ENCODE measurements at places on chromosomes 5 and 9.

DNA sequence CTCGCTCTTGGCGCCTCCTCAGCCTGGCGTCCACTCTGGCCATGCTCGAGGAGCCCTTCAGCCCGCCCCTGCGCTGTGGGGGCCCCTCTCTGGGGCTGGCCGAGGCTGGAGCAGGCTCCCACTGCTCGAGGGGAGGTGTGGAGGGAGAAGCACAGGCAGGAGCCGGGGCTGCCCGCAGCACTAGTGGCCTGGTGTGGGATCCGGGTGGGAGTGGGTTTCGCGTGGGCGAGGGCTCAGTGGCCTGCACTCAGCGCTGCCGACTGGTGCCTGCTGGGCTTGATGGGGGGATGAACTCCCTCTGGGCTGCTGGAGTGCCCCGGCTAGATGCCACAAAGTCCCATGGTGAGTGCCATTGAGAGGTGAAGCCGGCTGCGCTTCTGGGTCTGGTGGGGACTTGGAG lies 4.4 kb upstream of the HSPA4 start:
- DNase-seq = no peak

DNA sequence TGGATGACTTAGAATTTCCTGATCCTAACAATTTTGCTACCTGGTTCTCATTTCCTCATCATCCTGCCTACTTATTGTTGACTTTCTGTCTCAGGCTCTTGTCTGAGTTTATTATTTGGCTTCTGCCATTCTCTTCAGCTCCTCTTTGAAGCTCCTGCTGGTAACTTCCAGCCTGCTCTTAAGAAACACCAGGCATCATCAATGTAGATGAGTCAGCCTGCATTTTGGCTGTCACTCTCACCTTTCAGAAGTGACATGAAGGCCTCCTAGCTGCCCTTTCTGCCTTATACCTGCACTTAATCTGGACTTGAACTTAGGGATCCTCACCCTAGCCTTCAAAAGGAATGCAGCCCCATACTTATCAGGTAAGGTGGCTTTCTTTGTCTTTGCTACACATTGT lies 551.8 kb upstream of the ZNF608 start:
- no peak for DNase-seq

GRCh38 chr5:159702826-159703225 lies 213.5 kb upstream of the ADRA1B start:
- DNase-seq = no peak

DNA sequence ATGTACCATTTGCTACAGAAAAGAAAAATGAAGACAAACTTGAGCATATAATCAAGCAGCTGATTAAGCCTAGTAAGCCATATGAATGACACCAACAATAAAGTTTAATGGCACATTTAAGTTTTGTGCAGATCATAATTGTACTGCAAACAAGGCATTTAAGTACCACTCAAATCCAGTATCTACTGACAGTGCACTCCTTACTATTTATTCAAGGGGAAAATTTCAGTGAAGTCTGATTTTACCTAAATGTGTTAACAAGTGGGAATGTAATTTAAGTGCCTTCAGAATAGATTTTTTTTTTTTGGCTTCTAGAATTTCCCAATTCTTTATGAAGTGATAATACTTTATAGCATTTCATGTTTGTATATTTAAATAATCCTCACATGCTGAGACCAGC lies 341.0 kb upstream of the POU5F2 start:
- no peak for DNase-seq

DNA sequence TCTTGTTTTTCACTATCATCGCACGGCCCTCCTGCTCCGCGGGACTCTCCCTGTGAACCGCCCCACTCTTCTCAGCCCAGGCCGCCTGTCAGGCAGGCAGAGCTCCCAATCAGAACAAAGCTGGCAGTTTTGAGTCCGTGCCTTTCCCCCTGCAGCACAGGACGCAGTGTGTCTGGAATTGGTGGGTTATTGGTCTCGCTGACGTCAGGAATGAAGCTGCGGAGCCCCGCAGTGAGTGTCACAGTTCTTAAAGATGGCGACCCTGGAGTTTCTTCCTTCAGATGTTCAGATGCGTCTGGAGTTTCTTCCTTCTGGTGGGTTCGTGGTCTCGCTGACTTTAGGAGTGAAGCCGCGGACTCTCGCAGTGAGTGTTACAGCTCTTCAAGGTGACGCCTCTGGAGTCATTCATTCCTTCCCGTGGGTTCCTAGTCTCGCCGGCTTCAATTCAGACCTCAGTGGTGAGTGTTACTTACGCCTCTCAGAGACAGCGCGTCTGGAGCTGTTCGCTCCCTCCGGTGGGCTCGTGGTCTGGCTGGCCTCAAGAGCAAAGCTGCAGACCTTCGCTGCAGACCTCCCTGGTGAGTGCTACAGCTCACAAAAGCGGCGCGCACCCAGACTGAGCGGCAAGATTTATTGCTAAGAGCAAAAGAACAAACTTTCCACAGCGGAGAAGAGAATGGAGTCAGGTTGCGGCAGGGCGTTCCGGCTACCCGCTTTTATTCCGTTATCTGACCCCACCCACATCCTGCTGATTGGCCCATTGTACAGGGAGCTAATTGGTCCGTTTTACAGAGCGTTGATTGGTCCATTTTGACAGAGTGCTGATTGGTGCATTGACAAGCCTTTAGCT lies 7.4 kb downstream of the ZDHHC11B start:
- DNase-seq = no peak

GRCh38 chr9:16329671-16330113 lies 540.8 kb downstream of the BNC2 start:
- DNase-seq = no peak

DNA sequence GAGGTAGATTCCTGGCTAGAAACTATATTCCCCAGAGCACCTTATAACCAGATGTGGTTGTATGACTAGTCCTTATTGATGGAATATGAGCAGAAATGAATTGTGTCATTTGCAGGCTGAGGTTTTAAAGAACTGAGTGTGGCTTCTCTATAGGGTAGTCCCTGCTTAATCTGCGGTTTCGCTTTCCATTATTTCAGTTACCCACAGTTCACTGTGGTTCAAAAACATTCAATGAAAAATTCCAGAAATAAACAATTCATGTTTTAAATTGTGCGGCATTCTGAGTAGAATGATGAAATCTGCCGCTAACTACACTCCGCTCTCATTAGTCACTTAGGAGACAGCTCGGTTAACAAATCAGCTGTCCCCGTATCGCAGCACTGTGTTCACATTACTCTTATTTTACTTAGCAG lies 65.1 kb downstream of the ANKRD55 start:
- DNase-seq = no peak

DNA sequence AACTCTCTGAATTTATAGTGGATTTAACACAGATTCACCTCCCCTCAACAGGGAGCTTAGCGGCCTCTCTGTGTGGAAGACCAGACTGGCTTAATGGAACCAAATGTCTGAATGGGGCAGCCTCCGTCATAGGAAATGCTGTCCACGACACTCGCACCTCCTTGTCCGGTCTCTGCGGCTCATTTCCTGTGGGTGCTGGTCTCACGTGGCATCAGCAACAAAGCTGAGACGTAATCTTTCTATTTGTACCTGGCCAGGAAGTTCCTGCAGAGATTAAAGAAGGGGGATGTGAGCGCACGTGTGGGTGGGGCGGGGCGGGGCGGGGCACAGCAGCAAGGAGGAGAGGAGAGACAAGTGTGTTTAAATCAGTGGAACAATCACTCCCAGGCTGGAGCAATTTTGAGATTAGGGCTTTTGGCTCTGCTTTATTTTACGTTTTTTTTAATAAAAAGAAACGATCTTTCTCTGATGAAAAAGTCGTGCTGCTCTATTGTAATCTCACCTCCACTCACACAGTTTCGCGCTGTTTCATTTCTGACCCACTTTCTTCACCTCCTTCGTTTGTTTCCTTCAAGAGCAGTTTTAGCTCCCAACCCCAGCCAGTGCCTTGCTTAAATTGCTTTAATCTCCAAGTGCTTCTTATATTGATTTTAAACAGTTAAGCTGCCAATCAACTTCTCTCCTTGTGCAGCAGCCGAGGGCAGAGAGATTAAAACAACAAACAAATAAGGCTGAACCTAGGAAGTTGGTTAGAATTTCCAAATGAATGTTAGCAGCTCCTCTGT lies 132.2 kb upstream of the ASTN2 start:
- no peak for DNase-seq
